ENCODE measurements at places on chromosomes 1 and 21. TPM values are rescaled to one million over a fixed set of nuclear protein-coding genes. Genes with fewer than 3 reads are reported as not detected.

ETV3L gene
- not detected for total RNA-seq

SMYD2 gene
- 34.9 TPM for total RNA-seq

NMNAT2 gene
- 0.28 TPM for total RNA-seq

VASH2 gene
- total RNA-seq: 0.23 TPM

INKA2 gene
- 2.4 TPM for total RNA-seq

SLC22A15 gene
- 1.3 TPM for total RNA-seq
